ENCODE measurements at places on chromosomes 2 and 18.

DNA sequence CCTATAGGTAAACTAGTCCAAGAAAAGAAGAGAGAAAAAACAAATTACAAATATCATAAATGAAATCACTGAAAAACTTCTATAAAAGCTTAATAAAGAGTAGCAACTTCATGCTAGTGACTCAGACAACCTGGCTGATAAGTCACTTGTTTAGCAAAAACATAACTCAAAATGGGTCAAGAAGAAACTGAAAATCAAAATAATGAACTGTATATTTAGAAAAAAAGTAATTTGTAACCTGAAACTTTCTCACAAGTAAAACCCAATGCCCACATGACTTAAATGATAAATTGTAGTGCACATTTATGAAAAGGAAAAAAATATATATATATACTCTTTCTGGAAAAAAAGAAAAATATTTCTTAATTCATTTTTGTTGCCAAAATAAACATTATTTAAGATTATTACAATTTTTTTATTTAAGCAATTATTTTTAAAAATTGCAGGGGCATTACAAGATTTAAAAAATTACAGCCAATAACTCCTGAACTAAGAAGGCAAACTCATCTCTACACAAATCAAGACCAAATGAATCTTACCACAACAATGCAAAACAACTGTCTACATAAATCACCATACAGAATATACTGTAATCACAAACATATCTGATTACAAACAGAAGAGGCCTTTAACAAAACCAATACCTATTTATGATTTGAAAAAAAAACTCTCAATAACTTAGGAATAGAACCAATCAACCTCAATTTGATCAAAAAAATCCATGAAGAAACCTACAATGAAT, 406.3 kb downstream of the CDH7 start:
- DNase-seq: no peak

DNA sequence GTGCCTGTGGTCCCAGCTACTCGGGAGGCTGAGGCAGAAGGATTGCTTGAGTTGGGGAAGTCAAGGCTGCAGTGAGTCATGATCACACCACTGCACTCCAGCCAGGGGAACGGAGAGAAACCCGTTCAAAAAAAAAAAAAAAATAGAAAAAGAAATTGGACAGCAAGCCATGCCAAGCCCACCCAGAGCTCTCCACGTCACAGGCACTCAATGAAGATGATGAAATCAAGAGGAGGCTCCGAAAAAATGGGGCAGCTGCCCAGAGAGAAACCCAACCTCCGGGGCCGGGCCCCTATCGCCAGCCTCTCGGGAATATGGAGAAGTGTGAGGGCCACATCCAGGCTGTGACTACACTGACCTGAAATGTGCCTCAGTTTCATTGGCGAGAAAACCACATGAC, 40.0 kb downstream of the BIN1 start:
- no peak for DNase-seq

DNA sequence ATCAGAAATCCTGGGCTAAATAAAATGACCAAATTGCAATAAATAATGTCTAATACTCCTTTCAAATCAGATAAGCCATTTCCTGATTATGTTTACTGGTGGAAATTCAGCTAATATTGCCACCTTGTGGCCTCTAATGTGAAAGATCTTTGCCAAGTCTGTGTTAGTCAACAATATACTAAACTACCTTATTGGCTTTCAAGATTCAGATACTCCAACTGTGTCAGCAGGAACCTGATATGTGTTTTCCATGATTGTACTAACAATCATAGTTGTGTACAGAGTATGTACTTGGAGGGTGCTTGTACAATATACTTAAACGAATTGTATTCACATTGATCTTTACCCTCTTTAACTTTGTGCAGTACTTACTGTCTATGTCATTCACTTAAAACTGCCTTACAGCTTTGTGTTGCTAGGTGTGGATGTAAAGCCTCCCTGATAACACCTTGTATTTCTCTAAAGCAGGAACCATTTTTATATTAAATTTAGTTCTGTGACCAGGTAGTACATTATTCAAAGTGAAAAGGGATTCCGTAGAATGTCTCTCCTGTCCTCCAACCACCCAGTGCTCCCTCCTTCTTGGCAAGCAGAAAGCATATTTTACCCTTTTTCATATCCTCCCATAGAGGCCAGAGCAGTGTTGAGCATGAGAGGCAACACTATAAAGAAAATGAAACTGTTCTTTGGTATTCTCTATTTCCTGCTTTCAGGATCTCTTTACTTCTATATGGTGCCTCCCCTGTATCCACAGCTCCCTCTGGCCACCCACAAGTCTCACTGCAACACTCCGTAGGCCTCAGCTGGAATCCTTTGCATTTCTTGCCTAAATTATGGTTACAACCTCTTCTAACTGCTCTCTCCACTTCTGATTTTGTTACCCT, 75.2 kb upstream of the C2orf15 start:
- DNase-seq: no peak

DNA sequence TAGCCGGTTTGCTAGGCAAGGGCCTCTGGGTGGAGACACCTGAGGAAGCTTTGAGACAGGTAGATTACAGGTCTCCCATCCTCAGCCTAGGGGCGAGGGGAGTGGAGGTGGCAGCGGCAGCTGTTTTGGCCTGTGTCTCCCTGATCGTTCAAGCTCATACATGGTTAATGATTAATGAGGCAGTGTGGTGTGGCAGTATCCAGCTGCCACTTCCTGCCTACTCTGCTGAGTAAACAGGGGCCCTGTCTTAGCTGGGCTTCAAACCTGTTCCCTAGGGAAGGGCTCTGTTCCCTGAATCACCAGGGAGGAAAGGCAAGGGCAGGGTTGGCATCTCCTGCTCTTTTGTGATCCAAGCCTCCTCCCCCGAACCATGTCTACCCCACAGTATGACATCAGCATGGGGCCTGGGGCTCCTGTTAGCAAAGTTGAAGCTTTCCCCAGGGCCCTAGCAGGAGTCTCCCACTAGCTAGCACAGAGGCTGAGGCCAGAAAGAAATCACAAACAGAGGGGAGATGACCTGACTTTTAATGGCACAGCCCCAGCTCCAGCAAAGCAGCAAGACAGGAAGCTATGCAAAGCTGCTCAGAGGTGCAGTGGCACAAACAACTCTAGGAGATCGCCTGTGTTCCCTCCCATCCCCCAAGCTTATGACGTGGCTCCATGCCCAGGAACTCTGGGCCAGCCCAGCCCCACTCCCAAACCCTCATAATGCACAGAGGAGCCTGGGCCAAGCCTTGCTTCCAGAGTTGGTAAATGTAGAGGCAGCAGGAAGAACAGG, 3.7 kb upstream of the TUBA4B start:
- DNase-seq: peak; percentile 78

DNA sequence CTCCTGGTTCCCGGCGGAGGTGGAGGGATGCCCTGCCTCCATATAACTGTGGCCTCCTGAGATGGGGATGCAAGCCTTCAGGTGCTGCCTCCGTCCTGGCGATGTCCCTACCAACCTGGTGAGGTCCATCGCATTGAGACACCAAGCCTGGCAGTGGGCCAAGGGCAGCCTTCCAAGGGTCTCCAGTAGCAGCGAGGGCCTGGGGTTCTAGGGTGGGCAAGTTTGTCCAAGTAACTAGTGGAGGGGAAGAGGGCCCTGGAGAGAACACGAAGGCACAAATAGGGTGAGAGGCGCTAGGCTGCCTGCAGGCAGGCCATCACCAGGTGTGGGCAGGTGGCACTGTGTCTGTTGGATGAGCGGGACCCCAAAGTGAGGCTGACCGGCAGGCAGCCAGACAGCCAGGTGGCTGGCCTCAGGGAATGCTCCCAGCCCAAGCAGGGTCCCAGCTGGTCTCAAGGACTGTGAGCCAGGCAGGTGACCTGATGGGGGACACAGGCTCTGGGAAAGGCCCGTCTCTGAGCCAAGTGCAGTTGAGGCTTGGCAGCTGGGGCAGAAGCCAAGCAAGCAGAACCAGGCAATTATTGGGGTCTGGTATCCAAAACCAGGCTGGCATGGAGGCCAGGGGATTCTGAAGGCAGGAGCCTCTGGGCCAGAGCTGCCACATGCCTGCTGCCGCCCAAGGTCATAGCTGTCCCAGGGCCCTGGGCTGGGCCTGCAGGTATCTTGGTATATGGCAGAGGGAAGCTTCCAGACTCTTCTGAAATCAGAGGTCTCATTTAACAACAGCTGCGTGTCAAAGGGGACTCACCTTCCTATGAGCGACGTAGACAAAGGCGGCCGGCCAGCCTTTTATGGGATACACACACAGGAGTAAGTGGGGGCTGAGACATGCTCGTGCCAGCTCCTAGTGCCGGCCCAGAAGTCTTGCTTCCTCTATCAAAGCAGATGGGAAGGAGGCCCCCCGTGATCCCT, 23.4 kb downstream of the RAMP1 start:
- DNase-seq: no peak

- DNase-seq: no peak
These were observed 270.3 kb upstream of the LINC00305 start for GRCh38 chr18:64419156-64419555.

GRCh38 chr2:236568922-236569572, 578 bp upstream of the ACKR3 start:
- DNase-seq: no peak

- DNase-seq: no peak
These were observed 82.2 kb upstream of the LGALSL start for GRCh38 chr2:64371727-64372126.

DNA sequence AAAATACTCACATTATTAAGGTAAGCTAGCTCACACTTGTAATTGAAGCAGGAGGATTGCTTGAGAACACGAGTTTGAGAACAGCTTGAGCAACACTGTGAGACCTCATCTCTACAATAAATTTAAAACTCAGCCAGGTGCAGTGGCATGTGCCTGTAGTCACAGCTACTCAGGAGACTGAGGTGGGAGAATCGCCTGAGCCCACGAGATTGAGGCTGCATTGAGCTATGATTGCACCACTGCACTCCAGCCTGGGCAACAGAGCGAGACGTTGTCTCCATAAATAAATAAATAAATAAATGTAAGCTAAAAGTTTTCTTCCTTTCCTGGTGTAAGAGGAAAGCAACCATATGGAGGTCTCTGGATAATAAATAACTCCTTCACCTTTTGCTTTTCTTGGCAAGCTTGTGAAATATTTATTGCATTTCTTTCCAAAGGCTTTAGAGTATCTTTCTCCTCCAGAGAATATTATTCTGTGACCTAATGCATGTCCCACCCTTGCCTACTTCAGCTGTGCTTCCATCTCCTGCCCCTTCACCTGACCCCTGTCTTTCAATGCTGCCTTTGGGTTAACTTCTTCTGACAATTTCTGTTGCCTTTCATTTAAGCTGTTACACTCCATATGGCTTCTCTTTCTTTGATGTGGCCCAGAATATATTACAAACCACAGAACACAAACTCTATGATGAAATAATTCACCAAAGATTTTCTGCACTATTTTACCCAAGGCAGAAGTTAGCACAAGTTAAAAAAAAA, 280.7 kb upstream of the RND3 start:
- no peak for DNase-seq

- DNase-seq: no peak
These were observed 125.6 kb upstream of the PKDCC start for GRCh38 chr2:41922177-41922576.

Data from NCI-H446 treated with DMSO at 0.1 percent for 48 hours (cell line).